ENCODE measurements at places on chromosomes 6 and 20.

GRCh38 chr6:26032340-26033084 is 54.7 kb upstream of the HFE start:
- DNase-seq: no peak

DNA sequence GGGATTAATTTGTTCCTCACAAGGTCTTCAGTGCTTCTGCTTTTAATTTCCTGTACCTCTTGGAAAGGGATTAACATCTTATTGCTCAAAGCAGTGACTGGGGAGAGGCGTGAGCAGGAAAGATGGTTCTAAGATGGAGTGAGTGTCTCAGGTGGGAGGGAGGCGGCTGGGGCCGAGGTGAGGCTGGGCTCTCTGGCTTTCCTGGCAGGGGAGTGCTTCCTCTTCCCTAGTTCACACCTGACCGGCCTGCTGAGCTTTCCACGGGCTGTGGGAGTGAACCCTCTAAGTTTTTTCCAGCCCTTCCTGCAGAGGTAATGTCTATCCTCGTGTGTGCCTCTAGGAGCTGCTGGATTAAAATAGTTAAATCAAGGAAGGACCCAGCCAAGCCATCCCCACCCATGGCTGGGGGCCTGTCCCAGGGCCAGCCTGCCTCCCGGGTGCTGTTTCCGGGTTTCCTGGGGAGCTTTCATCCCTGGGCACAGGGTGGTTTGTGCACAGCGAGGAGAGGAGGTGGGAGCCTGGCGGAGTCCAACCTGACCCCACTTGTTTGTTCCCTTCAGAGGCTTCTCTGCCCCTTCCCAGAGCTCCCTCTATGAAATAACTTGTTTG is 179.1 kb downstream of the TFAP2C start:
- DNase-seq: no peak

DNA sequence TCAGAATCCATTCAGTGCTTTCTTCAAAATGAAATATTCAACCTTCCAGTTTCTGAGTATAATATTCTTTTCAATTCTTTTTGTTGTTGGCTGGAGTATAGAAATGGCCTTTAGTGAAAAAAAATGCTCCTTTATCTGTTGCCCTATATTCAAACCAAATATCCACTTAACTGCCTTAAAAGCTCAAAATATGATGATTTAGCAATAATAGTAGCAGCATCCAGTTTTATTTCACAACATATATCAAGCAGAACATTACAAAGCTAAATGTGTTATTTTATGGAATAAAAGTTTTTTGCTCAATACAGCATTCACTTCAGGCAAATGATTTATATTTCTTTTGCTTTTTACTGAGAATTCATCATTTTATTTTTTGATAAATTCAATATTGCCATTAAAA is 322.4 kb upstream of the EYS start:
- no peak for DNase-seq

DNA sequence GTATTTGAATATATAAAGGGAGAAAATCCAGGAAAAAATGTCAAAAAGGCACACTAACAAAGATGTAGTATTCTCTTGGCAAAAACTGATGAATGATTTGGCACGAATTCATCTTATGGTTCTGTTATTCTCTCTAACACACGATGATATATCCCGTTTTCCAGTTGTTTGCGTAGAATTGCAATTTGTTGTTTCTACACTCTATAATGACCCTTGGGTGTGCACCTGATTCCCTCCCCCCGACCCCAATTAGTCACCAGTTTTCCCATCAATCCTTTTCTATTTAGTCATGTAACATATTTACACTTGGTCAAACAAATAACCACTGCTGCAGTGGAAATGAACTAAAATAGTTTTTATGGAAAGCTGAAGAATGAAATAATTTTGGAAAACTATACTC is 1.5 kb upstream of the ARID1B start:
- DNase-seq: no peak

DNA sequence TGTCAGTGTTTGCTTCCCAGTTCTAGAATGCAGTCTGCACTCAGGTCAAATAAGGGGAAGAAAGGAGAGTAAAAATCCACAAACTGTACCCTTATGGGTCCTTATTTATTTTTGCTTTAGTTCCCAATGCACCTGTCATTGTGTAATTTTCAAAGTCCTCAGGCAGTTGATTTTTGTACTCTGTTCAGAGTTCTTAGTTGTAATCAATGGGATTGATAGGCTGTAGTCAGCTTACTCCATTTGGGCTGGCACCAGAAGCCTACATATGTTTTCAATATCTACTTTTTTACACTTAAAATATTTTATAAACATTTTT is 18.6 kb downstream of the AIG1 start:
- DNase-seq: no peak

DNA sequence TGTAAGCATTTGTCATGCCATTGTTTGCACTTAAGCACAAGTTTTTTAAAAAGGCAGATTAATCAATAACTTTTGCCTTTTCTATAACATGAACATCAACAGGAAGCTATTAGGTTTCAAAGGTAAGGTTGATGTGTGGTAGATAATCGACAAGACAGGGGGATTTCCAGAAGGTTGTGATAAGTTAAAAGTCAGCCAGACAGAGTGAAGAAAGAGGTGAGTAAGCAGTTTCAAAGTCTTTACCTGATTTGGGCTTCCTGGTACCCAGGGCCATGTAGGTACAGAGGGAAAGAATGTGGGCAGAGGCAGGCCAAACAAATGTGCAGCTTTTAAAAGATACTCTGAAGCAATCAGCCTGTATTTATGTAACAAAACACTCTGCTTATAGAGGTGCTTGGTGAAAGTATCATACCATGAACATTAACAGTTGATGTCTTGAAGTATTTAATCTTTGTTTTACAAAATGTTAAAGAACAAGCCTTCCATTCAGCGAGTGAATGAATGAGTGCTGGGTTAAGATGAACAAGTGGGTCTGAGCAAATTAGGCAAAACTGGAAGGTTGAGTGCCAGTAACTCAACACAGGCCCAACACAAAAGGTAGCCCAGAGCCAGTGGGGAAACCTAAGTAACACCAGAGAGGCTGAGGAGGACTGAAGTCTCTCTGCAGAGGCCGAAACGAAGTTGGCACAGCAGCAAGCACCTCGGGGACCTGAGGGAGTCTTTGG is 60.2 kb downstream of the LRRC1 start:
- DNase-seq: no peak

DNA sequence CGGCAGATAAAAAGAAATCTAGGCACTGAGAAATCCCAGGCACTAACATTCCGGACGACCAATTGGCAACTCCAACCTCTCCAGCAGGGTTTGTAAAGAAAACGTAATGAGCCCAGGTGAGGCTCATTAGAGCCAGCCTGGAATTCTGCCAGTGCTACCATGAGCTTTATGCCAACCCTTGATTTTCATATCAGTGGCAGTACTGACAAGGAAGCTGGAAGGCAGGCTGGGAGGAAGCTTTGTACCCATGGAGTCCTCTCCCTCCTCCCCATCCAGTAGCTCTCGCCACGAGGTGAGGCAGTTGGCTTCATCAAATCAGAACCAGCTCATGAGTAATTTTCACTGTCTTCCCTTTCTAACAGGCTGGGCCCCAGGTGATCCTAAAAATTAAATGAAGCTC is 250.2 kb downstream of the ZNF217 start:
- DNase-seq: no peak

GRCh38 chr6:90303039-90303438 is 6.4 kb upstream of the BACH2 start:
- no peak for DNase-seq

DNA sequence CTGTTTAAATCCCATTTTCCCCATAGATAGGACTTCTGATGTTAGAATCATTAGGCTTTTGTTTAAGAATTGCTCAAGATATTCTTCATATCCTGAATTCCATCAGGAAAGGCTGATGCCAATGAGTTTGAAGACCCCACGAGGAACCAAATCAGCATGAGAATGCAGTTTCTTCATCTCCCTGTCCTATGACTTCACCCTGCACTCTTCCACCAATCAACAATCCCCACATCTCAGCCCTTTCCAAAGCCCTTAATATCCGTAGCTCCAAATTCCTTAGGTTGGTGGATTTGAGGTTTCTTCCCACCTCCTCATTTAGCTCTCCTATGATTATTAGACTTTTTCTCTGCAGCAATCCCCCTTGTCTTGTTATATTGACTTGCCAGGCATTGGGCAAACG is 88.3 kb upstream of the PRND start:
- no peak for DNase-seq

GRCh38 chr20:54174457-54175175 is 830 bp upstream of the CYP24A1 start:
- DNase-seq: no peak

DNA sequence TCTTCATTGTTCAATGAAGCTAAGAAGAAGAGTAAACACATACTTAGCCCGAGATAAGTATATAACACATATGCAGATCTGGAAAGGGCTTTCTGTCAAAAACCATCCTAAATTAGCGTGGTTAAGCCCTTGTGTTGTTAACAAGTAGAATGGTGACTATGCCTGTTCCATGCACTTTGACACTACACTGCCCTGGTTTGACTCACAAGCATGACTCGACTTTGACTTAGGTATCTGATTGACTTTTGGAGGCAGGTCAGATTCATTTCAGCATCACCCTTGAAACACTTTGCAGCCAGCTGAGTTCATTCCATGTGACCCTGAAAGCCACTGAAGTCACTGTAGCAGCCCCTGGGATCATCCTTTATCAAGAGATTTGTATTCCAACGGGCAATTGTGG is 239.8 kb downstream of the TBX18 start:
- no peak for DNase-seq

DNA sequence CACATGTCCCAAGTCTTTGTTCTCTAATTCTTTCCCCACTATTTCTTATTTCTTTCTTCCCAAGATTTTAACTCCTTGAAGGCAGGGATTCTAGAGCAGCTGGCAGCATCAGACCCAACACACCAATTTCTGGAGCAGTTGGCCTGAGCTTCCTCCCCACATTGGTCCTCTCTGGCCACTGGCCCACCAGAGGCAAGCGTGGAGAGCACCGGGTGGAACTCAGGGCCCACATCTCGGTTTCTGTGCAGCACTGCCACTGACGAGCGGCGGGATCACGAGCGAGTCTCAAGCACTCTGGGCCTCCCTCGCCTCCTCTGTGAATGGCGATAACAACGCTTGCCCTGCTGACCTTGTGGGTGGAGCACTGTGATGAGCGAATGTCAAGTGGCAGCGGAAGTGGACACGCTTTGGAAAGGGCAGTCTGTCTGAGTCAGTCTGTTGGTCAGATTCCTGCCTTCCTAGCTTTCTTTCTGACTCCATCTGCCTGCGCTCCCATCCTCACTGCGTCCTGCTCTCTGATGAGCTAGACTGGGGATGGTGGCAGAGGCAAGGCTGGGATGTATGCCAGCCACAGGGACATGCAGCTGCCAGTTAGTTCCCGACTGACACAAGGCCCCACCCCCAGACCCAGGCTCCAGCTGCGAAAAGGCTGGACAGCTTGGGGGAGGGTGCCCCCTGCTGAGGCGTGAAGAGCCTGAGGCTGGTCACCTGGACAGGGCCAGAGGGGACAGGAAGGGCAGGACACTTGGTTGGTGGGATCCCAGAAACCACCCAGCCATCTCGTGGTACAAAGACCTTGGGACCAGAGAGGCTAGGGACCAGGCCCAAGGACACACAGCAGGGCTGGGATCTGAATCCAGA is 4.5 kb upstream of the SPDEF start:
- no peak for DNase-seq

DNA sequence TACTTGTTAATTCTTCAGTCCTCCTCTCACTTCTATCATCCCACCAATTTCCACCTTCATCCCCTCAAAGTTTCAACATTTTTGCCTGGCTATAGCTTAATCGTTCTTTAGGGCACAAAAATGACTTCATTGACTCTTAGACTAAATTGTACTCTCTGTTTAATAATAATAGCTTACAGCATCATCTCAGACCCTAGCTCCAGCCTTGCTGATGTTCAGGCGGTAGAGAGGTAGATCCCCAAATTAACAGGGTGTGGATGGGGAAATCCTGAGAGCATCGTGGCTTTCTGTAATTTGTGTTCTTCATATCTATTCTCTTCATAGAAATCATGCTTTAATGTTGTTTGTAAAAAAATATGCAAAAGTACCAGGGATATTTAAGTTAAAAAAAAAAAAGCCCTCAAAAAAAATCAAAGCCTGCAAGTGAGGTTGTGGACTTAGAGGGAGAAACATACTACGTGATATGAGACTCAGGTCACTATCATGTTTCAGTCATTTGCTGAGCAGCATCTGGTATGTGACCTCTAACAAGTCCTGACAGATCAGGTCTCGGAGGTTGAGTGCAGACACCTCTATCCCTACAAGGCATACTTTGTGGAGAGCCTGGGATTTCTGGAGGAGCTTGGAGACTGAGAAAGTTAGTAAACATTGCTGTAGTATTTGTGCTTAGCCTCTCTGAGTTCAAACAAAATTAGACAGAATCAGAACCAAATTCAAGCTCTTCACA is 1063.3 kb upstream of the CITED2 start:
- DNase-seq: no peak

GRCh38 chr20:63347081-63347741 is 13.9 kb downstream of the CHRNA4 start:
- DNase-seq: no peak

DNA sequence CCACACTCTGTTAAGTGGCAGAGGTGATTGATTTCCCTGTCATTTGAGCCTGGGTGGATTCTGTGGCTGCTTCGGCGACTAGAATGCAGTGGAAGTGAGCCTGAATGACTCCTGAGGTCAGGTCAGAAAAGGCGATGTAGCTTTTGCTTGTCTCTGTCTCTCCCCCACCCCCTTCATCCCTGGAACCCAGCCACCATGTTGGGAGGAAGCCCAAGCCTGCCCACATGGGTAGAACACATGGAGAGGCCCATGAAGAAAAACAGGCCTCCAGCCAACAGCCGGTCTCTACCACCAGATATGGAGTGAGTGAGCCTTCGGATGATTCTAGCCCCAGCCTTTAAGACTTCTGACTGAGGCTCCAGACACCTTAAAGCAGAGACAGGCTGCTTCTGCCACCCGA is 181.0 kb downstream of the TFAP2C start:
- no peak for DNase-seq

GRCh38 chr6:41601248-41601549 is 37.1 kb upstream of the MDFI start:
- DNase-seq: no peak

- no peak for DNase-seq
Measured at GRCh38 chr6:167815296-167815980, 11.3 kb upstream of the AFDN start.

DNA sequence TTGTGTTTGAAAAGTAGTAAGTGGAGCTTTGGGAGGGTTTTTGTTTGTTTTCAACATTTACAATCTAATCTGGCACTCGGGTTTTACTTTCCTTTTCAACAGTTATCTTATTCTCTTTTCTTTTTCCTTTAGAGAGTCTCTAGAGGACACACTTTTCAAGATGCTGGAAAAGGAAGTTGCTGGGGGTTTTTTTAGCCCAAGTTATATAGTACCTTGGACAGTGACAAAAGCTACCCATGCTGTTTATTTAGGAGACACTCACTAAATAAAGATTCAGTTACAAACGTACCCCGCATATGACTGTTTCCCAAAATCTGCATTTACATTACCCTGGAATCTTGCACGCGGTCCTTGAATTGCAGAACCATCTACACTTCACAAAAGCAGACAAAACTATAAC is 78.8 kb downstream of the MAP7 start:
- DNase-seq: no peak
